Forelimb muscle (tissue), 1 donor: ENCODE measurements at places on chromosomes 3 and 15. TPM values are rescaled to one million over a fixed set of nuclear protein-coding genes. Genes with fewer than 3 reads are reported as not detected.
A peak's percentile ranks its signal among the peaks of the same experiment; 100 is the strongest.

GRAMD2A gene
- 2.5 TPM for polyA plus RNA-seq

GOLGA6L7 gene
- polyA plus RNA-seq, result 0.15 TPM

BBS4 gene
- polyA plus RNA-seq, result 20.3 TPM

PLSCR2 gene
- not detected for polyA plus RNA-seq

REC114 gene
- polyA plus RNA-seq, result not detected

SLC28A1 gene
- polyA plus RNA-seq, result 0.39 TPM

HRG gene
- polyA plus RNA-seq, result not detected

LSMEM2 gene
- polyA plus RNA-seq, result 41.6 TPM

TNFAIP8L3 gene
- 1.7 TPM for polyA plus RNA-seq

RNU5B-1 gene
- not detected for polyA plus RNA-seq

CHRM5 gene
- polyA plus RNA-seq, result not detected

RTP3 gene
- 0.14 TPM for polyA plus RNA-seq

MORC1 gene
- not detected for polyA plus RNA-seq

DNA sequence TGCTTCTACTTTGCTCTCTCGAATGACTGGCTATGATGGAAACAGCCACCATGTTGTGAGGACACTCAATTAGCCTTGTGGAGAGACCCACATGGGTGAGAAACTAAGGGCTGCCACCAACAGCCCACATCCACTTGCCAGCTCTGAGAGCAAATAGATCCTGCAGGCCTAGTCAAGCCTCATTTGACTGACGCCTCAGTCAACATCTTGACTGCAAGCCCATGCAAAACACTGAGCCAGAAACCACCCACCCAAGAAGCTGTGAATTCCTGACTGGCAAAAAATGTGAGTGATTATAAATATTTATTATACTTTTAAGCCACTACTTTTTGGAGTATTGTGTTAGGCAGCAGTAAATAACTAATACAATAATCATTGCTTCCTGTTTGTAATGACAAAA is 58.4 kb downstream of the NOX5 start:
- no peak for DNase-seq

DNA sequence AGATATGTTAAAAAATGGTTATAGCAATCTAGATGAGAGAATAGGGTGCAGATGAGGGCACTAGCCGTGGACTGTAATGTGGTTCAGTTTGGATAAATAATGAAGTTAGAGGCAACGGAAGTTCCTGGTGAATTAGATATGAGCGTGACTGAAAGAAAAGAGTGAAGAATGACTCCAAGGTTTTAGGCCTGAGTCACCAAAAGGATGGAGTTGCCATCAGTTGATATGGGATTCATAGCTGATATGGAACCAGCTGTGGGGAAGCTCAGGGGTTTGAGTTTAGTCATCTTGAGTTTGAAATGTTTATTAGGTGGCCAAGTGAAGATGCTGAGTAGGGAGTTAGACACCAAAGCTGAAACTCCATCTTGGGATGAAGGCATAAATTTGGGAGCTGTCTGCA is 66.2 kb downstream of the SSR3 start:
- DNase-seq, result no peak

GRCh38 chr15:64344651-64345294 is 11.2 kb downstream of the CSNK1G1 start:
- DNase-seq, result no peak

GRCh38 chr15:99631255-99631654 is 65.5 kb downstream of the MEF2A start:
- DNase-seq, result peak; percentile 17

DNA sequence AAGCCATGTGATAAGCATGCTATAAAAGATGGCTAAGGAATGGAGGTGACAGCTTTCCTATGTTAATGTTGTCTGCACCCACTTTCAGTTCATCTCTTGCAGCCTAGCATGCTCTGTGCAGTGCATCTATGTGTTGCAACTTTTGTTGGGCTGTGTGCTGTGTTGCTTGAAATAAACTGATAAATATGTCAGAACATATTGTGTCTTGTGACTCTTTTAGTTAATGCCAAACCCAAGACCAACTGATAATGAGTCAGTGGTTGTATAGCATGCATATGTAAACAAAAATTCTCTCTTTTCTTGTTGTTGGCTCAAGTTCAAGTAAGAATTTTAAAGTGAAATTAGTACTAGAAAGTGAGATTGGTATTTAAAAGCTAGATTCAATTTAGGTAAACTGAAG is 37.0 kb upstream of the SCN10A start:
- DNase-seq, result no peak

DNA sequence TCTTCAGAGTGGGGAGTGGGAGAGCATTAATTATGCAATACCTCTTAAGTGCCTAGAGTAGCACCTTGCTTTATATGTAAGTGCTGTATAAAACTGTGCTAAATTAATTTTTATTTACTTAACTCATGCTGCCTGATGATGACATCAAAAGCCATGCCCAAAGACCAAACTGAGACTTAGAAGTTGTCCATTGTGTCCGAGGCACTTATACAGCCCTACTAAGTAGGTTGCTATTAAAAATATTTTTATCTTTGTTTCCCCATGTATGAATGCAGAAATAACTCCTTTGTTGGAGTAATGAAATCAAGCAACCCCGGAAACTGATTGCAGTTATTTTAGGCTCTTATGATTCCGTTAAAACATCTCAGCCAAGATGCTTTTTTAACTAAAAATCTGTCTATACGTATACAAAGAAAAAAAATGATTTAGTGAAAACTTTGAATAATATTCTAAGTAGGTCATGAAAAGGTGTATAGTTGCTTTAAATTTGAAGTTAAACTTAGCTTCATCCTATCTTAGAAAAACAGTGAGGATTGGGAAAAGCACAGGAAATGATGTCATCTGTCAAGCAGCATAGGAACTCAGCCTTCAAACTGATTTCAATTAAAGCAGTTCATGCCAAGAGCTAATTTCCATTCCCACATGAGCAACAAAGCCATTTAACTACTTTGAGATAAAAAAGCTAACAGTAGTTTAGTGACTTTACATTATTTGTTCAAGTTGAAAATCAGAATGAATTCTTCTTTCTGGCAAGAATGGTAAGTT is 43.0 kb downstream of the FBN1 start:
- DNase-seq, result no peak

- no peak for DNase-seq
These were observed 33.0 kb downstream of the HSPBAP1 start for GRCh38 chr3:122760453-122761271.

- no peak for DNase-seq
These were observed at the start of gene SLCO2A1 for GRCh38 chr3:134029734-134030378. SLCO2A1 (minus strand) TSS chr3:134029925; CDS start chr3:134029802, 123 bp downstream.

DNA sequence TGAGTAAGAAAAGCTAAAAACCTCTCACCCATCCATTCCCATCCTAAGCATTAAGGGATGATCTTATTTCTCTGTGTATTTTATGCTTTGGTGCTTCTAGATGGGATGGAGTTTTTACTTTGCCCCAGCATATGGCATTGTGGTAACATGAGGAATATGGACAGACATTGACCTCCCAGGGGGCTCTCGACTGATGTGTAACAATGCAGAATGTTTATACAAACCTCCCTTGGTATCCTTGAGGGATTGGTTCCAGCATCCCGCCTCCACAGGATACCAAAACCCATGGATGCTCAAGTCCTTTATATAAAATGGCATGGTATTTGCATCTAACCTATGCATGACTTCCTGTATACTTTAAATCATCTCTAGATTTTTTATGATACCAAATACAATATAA is 21.6 kb downstream of the PDIA5 start:
- DNase-seq, result no peak

- no peak for DNase-seq
These were observed 124.3 kb downstream of the BDH1 start for GRCh38 chr3:197431346-197431910.

DNA sequence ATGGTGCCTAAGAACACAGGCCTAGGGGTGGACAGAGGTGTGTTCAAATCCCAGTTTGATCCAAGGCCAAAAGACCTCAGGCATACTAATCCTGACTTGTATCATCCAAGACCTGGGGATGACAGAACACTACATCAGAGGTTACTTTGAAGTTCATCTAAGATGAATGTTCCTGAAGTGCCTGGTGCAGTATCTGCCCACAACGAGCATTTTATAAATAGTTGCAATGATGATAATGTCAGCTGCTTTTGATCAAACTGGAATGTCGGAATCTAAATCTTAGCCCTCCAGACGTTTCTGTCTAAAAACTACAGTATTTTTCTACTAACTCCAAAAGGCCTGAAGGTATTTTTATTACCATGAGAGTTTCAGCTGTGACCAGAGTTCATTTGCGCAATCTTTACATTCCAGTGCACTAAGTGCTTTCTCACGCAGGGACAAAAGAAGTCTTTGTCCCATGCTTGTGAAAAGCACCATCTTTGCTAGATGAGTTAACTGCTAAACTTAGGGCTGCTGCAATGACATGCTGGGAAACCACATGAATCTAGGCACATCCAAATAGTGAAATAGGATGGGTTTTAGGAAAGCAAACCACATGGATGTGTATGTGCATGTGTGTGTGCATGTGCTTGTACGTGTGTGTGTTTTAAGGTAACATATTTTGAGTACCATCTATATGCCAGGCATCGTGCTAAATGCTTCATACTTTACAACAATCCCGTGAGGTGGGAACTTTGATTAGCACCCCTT is 18.1 kb downstream of the ANXA2 start:
- no peak for DNase-seq

DNA sequence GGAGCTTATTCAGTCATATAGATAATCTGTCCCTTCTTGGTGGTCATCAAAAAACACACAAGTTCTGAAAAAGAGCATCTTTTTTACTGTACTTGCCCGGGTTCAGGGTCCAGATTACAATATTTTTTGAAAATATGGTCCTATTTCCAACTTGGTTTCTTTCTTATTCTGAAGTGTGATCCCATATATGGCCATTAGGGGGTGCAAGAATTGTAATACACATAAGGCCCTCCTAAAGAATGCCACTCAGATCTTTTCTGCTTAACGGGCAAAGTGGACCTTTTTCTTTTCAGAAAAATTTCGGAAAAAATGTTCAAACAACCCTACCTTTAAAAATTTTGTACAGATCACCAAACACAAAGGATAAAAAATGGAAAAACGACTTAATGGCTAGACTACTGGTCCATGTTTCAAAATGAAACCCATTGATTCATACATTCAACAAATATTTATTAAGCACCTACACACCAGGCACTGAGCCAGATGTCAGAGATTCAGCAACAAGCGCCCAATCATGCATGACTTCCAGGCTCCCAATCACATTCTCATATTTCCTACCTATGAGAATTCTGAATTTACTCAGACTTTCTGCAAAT is 102.0 kb upstream of the MYRIP start:
- DNase-seq, result no peak

DNA sequence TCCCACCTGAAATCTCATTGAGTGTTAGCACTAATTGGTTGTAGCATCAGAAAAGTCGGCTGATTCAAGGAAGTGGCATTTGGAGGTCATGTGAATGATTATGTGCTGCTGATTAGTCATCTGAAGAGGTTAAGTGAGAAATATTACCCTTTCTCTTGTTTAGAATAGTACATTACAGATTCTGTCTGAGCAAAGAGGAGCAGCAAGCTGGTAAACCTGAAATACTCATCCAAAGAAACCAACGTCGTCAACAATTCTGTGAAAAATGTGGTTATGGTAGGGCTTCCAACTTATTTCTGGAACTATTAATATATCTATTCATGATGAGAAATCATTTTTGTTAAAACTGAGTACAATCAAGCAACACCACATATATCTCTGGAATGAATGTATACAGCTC is 1024.9 kb downstream of the TUSC7 start:
- no peak for DNase-seq

- no peak for DNase-seq
These were observed 32.1 kb upstream of the BCL2L10 start for GRCh38 chr15:52144656-52145178.

DNA sequence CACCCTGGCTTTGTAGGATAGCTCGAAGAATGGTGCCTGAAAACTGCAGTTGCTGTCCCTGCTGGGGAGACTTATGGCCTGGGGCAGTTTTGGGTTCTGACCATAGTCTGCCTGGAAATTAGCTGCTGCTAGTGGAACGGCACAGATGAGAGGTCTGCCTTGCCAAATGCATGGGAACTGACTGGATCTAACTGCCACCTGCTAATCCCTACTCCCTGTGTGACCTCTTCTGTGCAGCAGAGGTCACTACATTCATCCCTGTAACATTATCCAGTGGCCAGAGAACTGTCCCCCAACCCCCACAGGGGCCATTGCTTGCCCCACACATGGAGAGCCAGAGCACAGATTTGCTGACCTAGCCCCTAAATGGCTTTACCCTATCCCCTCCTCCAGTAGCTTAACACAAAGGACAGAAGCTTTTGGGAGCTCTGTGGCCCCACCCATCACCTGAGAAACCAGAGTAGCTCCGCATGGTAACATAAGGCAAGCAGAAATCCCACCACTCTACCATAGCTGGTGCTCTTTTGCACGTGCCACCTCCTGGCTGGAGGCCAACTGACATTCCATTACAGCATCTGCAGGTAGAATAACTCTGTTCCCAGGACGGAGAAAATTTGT is 840.0 kb downstream of the EPHA3 start:
- no peak for DNase-seq

DNA sequence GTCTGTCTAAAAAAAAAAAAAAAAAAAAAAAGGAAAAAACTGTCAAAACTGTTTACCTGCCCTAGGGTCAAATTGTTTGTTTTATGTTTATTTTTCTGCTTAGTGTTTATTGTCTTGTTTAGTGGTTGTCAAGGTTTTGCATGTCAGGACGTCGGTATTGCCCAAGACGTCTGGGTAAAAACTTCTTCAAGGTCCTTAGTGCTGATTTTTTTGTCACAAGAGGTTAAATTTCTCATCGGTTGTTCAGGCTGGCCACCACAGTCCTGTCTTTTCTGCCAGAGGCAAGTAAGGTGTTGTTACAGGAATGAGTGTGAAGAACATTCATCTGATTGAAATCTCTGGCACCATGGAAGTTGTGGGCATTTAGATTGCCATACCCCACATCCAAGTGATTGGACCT is 7.0 kb downstream of the DET1 start:
- no peak for DNase-seq

- DNase-seq, result no peak
These were observed 34.7 kb downstream of the GAP43 start for GRCh38 chr3:115658032-115658336.

- no peak for DNase-seq
These were observed 161.0 kb downstream of the FOXB1 start for GRCh38 chr15:60165111-60165510.

DNA sequence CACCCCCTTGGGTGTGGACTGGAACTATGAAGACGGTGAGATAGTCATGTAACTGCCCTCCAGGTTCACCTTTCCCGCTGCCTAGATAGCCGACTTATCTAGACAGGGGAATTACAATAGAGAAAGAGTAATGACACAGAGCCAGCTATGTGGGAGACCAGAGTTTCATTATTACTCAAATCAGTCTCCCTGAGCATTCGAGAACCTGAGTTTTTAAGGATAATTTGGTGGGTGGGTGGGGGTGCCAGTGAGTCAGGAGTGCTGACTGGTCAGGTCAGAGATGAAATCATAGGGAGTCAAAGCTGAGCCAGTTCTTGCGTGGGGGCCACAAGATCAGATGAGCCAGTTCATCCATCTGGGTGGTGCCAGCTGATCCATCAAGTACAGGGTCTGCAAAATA is 19.7 kb upstream of the DNAJC19 start:
- DNase-seq, result no peak

GRCh38 chr3:30042916-30043555 is 563.4 kb upstream of the TGFBR2 start:
- no peak for DNase-seq
